WTC11 (cell line): ENCODE measurements at places on chromosomes 3 and 15. TPM values are rescaled to one million over a fixed set of nuclear protein-coding genes. Genes with fewer than 3 reads are reported as not detected.

GRCh38 chr3:127970966-127971592 is 56.0 kb downstream of the KBTBD12 start:
- no peaks in the 10 kb centered on the region for H3K36me3 ChIP-seq
- H3K27ac ChIP-seq = no peak overlapping the region
- no peak for DNase-seq
- no peak overlapping the region for H3K4me3 ChIP-seq

Gene SLITRK3
- 4.4 to 5.4 TPM (median 5.2 TPM) in 3 replicates for total RNA-seq

DNA sequence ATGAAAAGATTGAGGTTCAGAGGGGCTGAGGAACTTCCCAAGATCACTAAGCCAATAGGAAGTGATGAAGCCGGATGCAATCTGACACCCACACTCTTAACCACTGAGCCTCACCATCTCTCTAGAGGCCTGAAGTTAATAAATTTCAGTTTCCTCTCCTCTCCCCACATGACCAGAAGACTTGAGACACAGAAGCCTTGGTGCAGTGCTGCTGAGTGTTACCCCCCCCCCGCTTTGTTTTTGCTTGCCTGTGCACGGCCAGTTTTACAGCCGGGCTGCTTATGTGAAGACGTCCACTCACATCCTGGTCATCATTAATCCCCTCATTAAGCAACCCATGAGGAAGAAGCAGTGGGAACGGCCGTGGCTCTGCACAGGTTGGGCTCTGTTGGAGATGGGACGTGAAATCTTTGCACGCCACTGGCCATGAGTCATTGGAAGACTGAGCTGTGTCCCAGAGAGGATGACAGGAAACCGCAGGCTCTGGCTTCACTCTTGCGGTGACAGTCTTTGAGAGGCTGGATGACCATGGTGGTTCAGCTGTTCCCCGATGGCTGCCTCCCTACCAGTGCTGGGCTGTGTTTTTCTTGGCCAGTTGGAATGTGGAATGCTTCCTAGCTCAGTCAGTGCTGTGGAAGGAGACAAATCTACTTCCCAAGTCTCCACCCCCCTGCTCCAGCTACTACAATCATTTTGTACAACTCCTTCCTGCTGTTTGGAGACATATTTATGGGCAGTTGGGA is 232.6 kb upstream of the LRTM1 start:
- no peak for DNase-seq
- no peak overlapping the region for H3K4me3 ChIP-seq
- H3K27ac ChIP-seq = no peak overlapping the region
- peaks cover 6% of the 10 kb centered on the region for H3K4me1 ChIP-seq
- H3K27me3 ChIP-seq = no peaks in the 10 kb centered on the region

Gene CAMK2N2
- total RNA-seq = 10.5 to 13.1 TPM (median 11.5 TPM) in 3 replicates

GRCh38 chr3:46400846-46401245 is 6.0 kb downstream of the CCR5AS start:
- H3K4me3 ChIP-seq = no peak overlapping the region
- 0 out of 2 replicates have a peak, but pooled peaks cover 6% of the 10 kb centered on the region for H3K4me1 ChIP-seq
- no peak overlapping the region for H3K27ac ChIP-seq
- no peaks in the 10 kb centered on the region; the same call in 1 of the 2 replicates for H3K27me3 ChIP-seq

DNA sequence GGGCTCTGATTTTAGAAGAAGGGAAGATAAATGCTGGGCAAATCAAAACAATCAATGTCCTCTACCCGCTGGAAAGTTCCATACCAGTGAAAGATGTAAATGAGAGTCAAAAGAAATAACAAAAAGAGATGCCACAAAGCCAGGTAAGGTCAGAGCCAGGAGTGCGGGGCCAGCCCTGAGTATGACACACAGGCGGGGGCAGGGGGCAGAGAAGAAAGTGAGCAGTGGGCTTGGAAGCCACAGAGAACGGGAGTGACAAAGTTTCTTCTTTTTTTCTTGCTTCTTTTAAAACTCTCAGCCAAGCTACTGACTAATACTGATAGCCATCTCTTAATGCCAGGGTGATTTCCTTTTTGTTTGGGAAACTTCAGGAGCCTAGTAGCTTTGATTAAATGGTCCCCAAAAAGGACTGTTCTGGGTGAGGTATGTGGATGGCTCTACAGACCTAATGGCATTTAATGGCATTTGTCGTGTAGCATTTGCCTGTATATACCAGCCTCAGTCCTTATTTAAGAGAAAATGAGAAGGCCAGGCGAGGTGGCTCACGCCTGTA is 23.1 kb upstream of the TSEN2 start:
- no peaks in the 10 kb centered on the region for H3K27me3 ChIP-seq
- H3K4me1 ChIP-seq = no peaks in the 10 kb centered on the region
- H3K27ac ChIP-seq = no peak overlapping the region
- DNase-seq = no peak

DNA sequence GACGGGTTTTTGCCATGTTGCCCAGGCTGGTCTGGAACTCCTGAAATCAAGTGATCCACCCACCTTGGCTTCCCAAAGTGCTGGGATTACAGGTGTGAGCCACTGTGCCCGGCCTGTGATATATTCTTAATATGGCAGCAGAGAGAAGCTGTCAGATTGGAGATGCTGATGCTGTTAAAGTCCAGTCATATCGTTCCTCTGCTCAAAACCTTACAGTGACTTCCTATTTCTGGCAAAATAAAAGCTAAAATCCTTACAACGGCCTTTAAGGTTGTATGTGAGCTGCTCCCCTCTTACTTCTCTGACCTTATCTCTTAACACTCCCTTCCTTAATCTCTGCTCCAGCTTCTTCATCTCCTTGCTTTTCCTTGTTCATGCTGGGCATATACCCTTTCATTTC is 26.6 kb upstream of the MGA start:
- peak overlapping the region; percentile 22 for H3K27ac ChIP-seq
- peaks cover 44% of the 10 kb centered on the region for H3K4me1 ChIP-seq
- DNase-seq = no peak
- H3K36me3 ChIP-seq = no peaks in the 10 kb centered on the region
- H3K4me3 ChIP-seq = no peak overlapping the region
- H3K27me3 ChIP-seq = no peaks in the 10 kb centered on the region

DNA sequence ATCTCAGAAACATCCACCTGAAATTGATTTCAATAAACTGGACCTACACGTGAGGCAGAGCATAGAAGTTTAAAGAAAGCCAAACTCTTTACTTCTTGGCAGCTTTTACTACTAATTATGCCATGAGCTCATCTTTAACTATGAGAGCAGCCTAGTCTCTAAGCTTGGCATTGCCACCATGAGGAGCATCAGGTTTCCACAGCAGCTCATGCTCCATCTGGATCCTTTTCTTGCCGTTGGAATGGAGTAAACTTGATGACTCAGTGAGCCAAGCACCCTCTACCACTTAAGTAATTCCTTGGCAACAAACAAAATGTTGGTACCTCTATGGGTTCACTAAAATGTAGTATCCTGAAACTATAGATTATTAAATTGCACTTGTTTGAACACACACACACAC is 583.2 kb downstream of the EPHA3 start:
- no peak overlapping the region for H3K4me3 ChIP-seq
- H3K4me1 ChIP-seq = no peaks in the 10 kb centered on the region
- no peak overlapping the region for H3K27ac ChIP-seq
- no peaks in the 10 kb centered on the region for H3K36me3 ChIP-seq
- no peaks in the 10 kb centered on the region for H3K27me3 ChIP-seq
- no peak for DNase-seq

- no peak overlapping the region for H3K4me3 ChIP-seq
- H3K27me3 ChIP-seq = no peaks in the 10 kb centered on the region
Observed at GRCh38 chr3:112327371-112327951, 5.5 kb upstream of the CD200 start.

Gene TLE3
- total RNA-seq = 66.8 to 78.7 TPM (median 68.0 TPM) in 3 replicates

- H3K36me3 ChIP-seq = peaks cover 20% of the 10 kb centered on the region
- peaks cover 66% of the 10 kb centered on the region for H3K4me1 ChIP-seq
- peaks cover 16% of the 10 kb centered on the region for H3K27me3 ChIP-seq
Observed at GRCh38 chr3:149575961-149576564, 81.8 kb downstream of the WWTR1 start.

Gene CFAP161
- total RNA-seq = not detected in 3 replicates

DNA sequence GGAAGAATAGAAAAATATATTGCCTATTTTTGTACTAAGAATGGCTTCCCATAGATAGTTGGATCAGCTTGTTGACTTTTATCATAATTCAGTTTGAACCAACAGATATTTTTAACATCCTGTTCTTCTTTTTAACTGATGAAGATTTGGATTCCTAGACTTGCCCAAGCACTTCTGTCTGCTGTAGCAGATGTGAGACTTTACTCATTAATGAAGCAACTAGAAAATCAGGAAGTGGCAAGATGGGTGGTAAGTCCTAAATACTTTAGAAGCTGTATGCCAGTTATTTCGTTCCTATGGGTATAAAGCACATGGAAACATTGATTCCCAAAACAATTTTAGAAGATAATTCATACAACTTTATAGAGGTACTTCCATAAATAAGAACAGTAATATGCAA is 8.4 kb downstream of the PIGB start:
- no peak overlapping the region for H3K4me3 ChIP-seq
- no peak for DNase-seq
- no peaks in the 10 kb centered on the region for H3K27me3 ChIP-seq
- H3K4me1 ChIP-seq = peaks cover 17% of the 10 kb centered on the region
- no peaks in the 10 kb centered on the region for H3K36me3 ChIP-seq

DNA sequence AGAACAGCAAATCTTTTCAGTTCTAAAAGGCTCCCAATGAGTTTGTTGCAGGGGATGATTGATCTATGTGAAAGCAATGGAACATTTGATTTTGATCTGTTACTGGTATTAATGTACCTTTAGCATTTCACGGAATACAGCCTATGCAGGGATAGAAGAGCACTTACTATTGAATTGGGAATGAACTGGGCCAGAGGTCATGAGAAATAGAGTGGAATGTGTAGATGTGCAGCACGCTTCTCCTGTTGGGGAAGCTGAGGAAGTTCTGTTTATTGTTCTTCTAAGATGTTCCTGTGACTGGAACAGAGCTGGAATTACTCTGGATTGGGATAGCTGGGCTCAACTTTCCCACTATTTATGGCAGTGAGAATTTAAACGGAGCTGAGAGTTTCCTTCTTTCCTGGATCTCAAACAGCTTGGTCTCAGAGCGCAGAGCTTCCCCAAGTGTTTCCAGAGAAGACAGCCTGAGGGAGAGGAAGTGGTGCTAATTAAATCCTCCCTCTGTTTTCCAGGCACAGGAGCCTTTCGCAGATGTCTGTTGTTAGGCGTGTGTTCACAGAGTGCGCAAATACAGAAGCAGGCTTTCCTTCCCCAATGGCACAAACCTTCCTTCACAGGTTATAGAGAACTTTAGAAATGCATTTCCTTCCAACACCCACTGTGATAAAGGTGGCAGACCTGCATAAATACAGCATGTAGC is 32.5 kb downstream of the TPRG1 start:
- H3K36me3 ChIP-seq = no peaks in the 10 kb centered on the region
- peaks cover 7% of the 10 kb centered on the region for H3K4me1 ChIP-seq
- no peak overlapping the region for H3K27ac ChIP-seq
- no peak overlapping the region for H3K4me3 ChIP-seq
- no peak for DNase-seq

Gene CD200
- 46.8 to 56.1 TPM (median 54.1 TPM) in 3 replicates for total RNA-seq

- no peaks in the 10 kb centered on the region for H3K4me1 ChIP-seq
- no peak overlapping the region for H3K4me3 ChIP-seq
- no peaks in the 10 kb centered on the region; the same call in 1 of the 2 replicates for H3K27me3 ChIP-seq
- peaks cover 17% of the 10 kb centered on the region for H3K36me3 ChIP-seq
Observed at GRCh38 chr3:187852842-187853730, 107.8 kb upstream of the BCL6 start.

- H3K4me3 ChIP-seq = peak overlapping the region; percentile 21
- peak overlapping the region; percentile 83 for H3K27ac ChIP-seq
- H3K36me3 ChIP-seq = peaks cover 28% of the 10 kb centered on the region
- no peak for DNase-seq
- H3K4me1 ChIP-seq = peaks cover 95% of the 10 kb centered on the region
Observed at GRCh38 chr15:98826658-98827057, 178.3 kb downstream of the IGF1R start.

DNA sequence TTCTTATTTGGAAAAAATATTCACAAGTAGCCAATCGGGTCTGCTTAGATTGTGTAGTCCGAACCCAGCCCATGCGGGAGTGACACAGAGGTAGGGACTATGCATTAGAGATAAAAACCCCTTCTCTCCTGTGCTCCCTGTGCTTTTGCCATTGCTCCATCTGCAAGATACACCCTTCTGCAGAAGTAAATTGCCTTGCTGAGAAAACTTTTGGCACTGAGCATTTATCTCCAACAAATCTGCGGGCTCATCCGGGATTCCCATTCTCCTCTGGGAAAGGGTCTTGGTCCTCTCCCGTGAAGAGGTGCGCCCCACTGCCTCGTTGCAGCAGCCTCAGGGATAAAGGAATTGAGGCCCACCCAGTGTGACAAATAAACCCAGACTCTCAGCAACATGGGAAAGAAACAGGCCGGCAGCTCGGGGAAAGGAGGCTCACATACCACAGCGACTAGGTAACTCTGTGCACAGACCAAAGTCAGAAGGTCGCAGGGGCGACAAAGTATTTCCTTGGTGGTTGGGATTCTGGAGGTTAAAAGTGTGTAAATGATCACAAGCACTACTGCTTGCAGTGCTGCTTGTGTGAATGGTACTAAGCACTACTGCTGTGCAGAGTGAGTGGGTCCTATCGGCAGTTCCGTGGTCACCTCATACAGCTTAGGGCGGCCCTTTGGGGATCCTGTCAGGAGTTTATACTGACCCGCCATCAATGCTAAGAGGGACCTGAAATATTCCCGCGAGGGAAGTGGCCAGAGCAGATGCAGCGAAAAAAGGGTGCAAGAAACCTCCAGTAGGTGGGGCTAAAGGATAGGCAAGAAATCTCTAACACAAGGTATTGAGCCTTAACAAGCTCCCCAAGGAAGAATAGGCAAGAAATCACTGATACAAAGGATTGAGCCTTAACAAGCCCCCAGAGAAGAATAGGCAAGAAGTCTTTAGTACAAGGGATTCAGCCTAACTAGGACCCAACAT is 54.3 kb downstream of the GSK3B start:
- H3K4me1 ChIP-seq = peaks cover 48% of the 10 kb centered on the region
- peaks cover 33% of the 10 kb centered on the region for H3K36me3 ChIP-seq
- H3K4me3 ChIP-seq = no peak overlapping the region
- H3K27me3 ChIP-seq = no peaks in the 10 kb centered on the region

DNA sequence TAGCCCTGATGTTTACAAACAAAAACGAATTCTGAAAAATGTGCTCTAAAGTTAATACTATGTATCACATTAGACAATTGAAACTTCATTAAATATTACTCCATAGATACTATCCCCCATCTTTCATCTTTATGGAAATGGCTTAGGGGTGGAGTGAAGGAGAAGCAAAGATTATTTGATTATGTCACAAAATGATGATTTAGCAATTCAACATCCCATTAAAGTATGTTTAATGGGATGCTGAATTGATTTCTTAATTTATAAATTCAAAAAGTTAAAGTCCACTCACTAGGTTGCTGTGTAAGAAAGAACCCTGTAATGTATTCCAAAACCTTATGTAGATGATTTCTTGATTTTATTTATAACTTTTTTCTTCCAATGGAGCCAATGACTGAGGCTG is 201.1 kb downstream of the WDR72 start:
- H3K4me1 ChIP-seq = peaks cover 45% of the 10 kb centered on the region
- H3K27me3 ChIP-seq = no peaks in the 10 kb centered on the region
- DNase-seq = no peak
- no peak overlapping the region for H3K27ac ChIP-seq
- no peak overlapping the region for H3K4me3 ChIP-seq
- no peaks in the 10 kb centered on the region for H3K36me3 ChIP-seq
